ENCODE measurements at places on chromosomes 6 and 20.

DNA sequence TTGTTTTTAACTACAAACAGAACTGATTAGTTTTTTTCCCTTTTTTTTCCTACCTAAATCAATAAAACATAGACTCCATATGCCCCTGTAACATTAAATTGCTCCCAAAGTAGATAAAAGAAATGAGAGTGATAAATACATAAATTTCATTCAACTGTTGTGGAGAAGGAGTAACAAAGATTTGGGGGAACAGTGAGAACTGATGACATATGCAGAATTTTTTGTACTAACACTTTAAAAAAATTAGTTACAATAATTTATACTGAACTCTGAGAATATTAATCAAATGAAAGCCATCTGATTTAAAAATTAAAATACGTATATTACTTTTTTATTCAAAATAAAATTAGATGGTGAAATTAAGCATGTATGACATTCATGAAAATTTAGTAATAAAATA is 195.7 kb downstream of the COL19A1 start:
- DNase-seq, result no peak

GRCh38 chr6:126143761-126144251 is 157.5 kb downstream of the TRMT11 start:
- no peak for DNase-seq

- DNase-seq, result no peak
Measured at GRCh38 chr6:75609639-75610590, 8.2 kb downstream of the SENP6 start.

GRCh38 chr20:33664085-33664761 is 2.1 kb downstream of the C20orf144 start:
- no peak for DNase-seq

GRCh38 chr6:125167579-125167978 is 14.0 kb downstream of the TPD52L1 start:
- DNase-seq, result no peak

- DNase-seq, result no peak
Measured at GRCh38 chr20:19021406-19022117, 190.9 kb upstream of the SLC24A3 start.

DNA sequence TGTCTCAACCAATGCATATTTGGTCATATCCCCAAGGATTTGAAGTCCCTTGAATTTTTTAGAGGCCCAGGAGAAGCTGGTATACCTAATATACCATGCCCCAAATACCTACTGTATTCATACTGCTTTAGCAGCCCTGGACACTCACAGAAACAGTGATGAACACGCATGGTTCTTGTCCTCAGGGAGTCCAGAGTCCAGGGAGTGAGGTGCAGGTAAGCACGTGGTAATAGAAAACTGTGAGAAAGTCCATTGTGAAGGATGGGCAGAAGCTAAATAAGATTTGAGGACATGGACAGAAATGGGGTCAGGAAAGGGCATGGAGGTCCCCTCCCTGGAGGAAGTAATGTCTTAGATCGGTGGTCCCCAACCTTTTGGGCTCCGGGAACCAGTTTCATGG is 85.4 kb downstream of the TSHZ2 start:
- DNase-seq, result no peak

Data from ELF-1 (cell line).